ENCODE measurements at places on chromosomes 1 and 21. TPM values are rescaled to one million over a fixed set of nuclear protein-coding genes. Genes with fewer than 3 reads are reported as not detected.

DNA sequence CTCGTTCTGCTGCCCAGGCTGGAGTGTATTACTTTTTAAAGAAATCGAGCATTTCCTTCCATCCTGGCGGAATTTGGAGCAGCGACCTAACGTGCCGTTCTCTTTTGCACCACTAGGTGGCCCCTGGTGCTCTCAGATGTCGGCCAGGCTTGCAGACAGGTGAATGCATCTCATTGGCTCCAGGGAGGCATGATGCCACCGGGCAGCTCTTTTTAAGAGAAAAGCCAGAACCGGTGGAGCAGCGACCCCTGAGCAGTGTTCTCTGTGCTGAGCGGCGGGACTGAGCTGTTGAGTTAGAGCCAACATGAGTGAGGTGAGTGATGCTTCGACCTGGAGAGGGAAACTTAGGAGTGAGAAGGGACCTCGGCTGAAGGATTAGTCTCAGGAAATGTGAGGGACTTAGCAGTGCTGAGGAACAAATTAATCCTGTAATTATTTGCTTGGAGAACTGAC is at the start of gene PCP4:
PCP4 (plus strand) TSS at position 241 of the 453 bp plus-strand sequence; CDS start at position 305, 64 bp downstream.
- peak; percentile 61 for DNase-seq

DNA sequence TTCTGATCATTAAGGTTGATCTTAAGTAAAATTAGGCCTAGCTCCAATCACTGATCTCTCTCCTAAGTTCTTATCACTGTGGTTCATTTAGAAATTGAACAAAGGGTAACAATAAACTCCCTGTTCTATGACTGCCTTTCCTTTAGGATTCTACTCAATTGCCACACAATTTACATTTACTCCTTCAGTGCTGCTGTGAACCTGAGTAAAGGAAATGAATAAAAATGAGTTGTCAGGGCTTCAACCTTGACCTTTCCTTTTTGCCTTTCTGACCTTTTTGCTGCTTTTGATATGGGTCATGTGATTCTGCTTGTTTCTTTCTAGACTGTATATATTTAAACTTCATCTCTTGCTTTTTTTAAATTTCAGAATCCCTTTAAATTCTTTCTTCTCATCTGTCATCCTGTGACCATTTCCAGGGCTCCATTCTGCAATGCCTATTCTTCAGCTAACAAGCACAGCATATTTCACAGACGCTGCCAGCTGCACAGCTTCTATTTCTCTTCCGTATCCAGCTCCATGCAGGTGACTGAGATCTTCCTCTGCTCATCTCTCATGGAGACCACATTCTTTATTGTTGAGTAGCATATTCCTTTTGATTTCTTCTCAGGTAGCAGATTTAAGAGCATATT is 3.2 kb downstream of the LRRC8B start:
- DNase-seq, result no peak

TGFB2 gene
- 4.6 TPM for total RNA-seq

PDZK1 gene
- total RNA-seq, result 0.64 TPM

GRCh38 chr1:202728951-202729350 is 18.7 kb upstream of the SYT2 start:
- DNase-seq, result no peak

DNA sequence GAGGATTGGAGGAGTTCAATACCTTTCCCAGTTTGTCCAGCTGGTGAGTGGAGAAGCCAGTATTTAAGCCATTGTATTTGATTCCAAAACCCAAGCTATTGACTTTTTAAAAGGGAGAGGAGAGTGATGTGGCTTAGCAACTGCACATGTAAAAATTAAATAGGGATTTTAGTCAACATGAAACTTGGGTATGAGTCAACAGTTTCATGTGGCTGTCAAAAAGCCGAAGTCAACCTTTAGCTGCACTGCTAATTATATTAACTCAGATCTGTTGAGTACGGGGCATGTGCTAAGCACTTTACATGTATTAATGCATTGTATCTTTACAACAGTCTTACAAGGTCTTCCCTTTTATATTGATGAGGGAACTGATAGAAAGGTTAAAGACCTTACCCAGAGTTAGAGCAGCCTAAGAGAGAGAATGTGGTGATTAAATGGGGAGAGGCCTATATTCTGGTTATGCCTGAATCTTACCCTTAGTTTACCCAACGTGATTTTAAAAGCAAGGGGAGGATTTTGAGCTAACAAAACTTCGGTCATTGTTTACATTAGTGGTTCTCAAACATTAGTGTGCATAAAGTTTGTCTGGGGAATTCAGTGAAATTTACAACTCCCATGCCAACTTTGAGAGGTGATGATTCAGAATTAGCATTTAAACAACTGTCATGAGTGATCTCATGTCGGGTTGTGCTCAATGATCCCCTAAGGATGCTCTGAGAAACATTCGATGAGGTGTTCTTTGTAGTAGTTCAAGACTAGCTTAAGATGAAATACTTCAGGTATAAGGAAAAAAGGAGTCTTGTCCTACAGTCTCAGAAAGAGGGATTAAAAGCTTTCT is 6.9 kb upstream of the SLC35F3 start:
- no peak for DNase-seq

PTGFR gene
- 0.35 TPM for total RNA-seq

AK2 gene
- 206 TPM for total RNA-seq
